ENCODE measurements at places on chromosomes 6 and 20. TPM values are rescaled to one million over a fixed set of nuclear protein-coding genes. Genes with fewer than 3 reads are reported as not detected.

Gene HNF4A
- total RNA-seq, result not detected

Gene TAP2
- 27.5 TPM for total RNA-seq

Gene PLCB4
- 2.1 TPM for total RNA-seq

Gene GTPBP2
- total RNA-seq, result 38.7 TPM

Gene GFRAL
- total RNA-seq, result not detected

Gene PTGIS
- 0.13 TPM for total RNA-seq

Gene CASS4
- total RNA-seq, result under 0.01 TPM

Gene DEFB123
- total RNA-seq, result not detected

Gene CST2
- total RNA-seq, result not detected

Gene PDYN
- total RNA-seq, result not detected

Gene ELMO2
- total RNA-seq, result 16.9 TPM

Gene RSPO3
- not detected for total RNA-seq

Gene TNFAIP3
- total RNA-seq, result 4.9 TPM

Gene PRIM2
- 17.1 TPM for total RNA-seq

Gene DOK5
- total RNA-seq, result not detected

Gene TCP11
- total RNA-seq, result 0.13 TPM

Gene HTR1E
- not detected for total RNA-seq

Gene FILIP1
- 3.8 TPM for total RNA-seq

Gene LAMA4
- 497 TPM for total RNA-seq

Gene LY86
- total RNA-seq, result not detected

Gene FAM83B
- not detected for total RNA-seq

Gene BPIFB3
- not detected for total RNA-seq

Gene HTR1B
- total RNA-seq, result 2.1 TPM

Gene ZNF341
- total RNA-seq, result 0.77 TPM

Gene POM121L2
- not detected for total RNA-seq

Gene ABCF1
- total RNA-seq, result 29.3 TPM

Gene ZNF831
- under 0.01 TPM for total RNA-seq

Gene CST8
- not detected for total RNA-seq

Gene TNFRSF6B
- total RNA-seq, result 15.4 TPM

Gene SIRPA
- total RNA-seq, result 28.0 TPM

Gene ENPP1
- total RNA-seq, result 0.13 TPM

All from dermis microvascular lymphatic vessel endothelial cell (primary cell).